Aorta (tissue), 5 donors: ENCODE measurements at places on chromosomes 7 and 10.
A peak's percentile ranks its signal among the peaks of the same experiment; 100 is the strongest.

- no peak for DNase-seq
Observed at GRCh38 chr7:125059861-125060456, 130.3 kb upstream of the POT1 start.

DNA sequence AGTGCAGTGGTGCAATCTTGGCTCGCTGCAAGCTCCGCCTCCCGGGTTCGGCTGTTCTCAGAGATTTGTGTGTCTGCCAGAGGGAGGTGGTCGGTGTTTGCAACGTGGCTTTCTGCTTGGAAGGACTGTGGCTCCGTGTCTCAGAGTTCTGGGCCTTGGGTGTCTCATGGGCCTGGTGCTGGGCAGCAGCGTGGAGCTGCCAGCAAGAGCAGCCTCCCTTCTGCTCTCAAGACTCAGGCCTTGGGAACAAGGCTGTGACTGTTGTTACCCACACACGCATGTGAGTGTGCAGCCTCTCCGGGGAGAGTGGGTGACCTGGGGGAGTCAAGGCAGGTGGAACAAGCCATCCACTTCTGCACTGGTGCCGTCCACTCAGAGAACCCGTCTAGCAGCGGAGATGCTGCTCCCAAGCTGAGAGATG is 52.0 kb downstream of the VIPR2 start:
- peak; percentile 88 for DNase-seq

GRCh38 chr7:78194611-78195010 is 396.0 kb downstream of the PHTF2 start:
- DNase-seq = no peak

- DNase-seq = no peak
Observed at GRCh38 chr10:112666094-112666493, 219.1 kb downstream of the VTI1A start.

DNA sequence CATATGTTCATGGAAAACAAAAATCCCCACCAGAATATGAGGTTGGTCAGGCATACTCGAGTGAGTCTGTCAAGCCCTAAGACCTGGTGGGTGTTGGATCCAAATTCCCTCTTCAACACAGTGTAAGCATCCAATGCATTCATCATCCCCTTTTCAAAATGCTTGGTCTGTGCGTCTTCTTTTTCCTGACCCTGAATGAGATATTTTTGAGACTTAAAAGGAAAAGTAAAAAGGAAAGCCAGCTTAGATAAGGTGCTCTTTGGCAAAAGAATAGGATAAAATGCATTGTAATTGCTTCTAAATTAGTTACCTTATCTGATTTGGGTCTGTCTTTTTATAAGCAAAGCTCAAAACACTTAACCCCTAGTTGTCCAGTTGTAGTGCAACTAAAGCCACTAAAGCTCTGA is 331.5 kb downstream of the PTEN start:
- no peak for DNase-seq

GRCh38 chr7:110804501-110804900 is 286.4 kb upstream of the LRRN3 start:
- no peak for DNase-seq

DNA sequence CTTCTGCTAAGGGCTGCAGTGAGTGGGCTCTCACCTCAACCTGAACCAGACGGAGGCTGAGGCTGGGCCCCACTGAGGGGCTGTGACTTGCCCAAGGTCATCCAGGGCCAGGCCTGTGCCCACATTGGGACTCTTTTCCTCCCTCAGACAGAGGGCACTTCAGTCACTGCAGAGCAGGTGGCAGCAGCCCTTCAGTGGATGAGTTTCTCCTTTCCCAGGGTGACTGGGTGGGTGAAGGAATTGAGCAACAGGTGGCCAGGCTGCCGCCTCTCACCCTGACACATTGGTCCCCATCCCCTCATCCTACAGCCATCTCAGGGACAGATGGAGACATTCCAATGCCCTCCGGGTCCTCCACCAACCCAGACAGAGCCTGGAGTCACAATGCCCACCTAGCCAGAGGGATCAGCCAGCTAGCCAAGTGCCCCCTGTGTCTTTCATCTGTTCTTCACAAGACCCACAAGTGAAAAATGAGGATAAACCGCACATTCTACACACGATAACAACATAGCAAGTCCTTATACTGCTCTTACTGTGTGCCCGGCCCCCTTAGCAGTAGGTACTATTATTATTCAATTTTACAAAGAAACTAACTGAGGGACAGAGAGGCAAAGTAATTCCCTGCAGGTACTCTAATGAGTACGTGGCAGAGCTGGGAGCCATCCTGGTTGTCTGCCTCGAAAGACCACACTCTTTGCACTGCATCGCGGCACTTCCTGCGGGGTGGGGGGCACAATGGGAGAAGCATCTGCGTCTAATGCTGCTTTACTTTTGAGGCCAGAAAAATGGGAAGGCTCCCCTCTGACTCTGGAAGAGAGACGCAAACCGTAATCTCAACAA is 1.7 kb upstream of the SLC18A3 start:
- DNase-seq = peak; percentile 40

DNA sequence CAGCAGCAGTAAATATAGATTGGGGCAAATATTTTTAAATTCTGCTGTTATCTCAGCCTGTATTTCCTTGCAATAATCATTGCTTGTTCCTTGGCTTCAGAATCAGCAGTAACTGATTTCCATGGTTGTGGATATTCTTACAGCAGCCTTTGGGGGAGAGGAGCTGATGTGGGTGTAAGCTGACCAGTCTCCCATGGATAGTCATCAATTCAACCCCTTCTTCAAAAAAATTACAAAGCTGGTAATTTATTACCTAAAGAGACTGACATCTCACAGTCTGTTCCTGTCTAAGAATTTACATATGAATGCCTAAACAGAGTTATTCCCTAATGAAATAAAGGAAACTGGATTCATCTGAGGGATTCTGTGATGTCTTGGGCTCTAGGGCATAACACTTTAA is 103.1 kb upstream of the CABCOCO1 start:
- no peak for DNase-seq

DNA sequence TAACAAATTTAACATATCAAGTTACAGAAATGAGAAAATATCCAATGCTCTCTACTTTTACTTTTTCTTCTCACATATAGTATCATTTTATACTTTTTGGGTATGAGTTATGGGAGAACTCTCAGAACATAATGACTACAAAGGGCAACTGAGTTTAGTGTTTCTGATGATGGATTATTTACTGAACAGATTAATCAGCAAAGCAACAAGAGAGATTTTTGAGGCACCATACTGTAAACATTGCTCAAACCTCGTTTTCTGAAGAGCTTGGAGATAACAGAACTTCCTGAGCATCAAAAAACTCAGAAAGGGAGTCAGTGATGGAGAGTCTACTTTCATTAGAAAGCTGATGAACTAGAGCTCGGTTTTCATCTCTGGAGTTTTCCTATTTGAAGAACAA is 84.8 kb upstream of the GSDME start:
- no peak for DNase-seq

DNA sequence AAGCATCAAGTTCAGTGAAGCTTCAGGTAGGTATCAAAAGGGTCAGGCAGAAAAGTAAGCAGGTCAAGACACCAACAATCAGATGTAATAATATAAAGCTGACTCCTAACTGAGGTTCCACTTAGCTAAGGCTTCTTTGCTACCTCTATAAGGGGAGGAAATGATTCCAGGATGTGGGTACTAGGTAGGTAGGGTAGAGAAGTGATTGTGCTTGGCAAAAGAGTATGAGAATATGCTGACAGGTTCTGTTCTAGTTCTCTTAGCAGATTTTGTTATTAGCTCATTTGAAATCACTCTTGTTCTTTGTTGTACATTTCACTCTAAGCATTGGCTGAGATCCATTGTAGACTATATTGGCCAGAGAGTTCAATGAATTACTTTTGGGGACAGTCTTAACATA is 40.7 kb upstream of the CBLL1 start:
- DNase-seq = no peak

DNA sequence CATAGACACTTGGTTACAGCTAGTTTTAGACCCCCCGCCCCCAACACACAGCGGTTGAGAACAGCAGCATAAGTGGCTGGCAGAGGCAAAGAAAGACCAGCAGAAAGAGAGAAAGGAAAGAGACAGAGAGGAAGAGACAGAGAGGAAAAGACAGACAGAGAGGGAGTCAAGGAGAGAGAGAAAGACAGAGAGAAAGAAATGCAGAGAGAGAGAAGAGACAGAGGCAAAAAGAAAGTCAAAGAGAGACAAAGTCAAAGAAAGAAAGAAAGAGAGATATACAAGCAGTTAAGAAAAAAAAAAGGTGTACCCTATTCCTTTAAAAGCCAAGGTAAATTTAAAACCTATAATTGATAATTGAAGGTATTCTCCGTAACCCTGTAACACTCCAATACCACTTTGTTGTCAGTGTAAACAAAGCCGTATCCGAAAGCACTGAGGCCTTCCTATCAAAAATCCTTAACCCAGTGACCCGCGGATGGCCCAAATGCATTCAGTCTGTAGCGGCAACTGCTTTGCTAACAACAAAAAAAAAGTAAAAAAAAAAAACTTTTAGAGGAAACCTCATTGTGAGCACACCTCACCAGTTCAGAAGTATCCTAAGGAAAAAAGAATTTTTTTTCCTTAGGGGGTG is 11.9 kb upstream of the SLC12A9 start:
- no peak for DNase-seq

GRCh38 chr10:28644647-28645046 is 32.7 kb upstream of the BAMBI start:
- peak; percentile 34 for DNase-seq

DNA sequence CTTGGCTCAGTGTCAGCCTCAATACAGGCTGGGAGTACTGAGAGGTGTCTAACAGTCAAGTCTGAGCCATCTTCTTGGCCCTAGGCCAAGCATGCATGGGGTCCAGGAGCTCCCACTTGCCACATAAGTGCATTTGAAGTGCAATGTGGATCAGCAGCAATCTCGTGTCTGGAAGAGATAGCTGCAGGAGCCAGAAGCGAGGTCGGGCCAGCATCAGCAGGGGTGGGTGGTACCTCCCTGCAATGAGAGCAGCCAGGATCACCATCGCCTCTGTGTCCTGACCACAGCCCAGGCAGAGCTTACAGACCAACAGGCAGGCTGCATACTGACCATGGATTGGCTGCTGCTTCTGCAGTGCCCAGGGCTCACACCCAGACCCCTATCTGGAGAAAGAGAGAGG is 83.0 kb upstream of the CXCL12 start:
- no peak for DNase-seq

GRCh38 chr10:91389636-91390512 is 20.3 kb upstream of the HECTD2 start:
- DNase-seq = no peak

DNA sequence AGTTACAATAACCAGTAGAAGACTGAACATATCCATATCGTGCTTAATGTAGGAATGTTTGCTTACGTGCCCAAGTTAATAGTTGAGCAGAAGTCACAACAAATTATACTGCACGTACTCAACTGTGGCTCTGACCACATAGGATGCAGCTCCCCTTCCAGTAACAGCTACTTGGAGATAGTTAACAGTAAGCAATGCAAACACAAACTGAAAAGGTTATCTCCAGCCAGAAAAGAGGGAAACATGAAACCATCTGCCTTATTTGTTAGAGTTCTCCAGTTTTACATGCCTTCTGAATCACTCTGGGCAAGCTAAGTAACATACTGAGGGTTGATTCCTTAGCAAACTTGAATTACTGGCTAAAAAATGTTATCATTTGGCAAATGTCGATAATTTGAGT is 9.8 kb downstream of the DHX32 start:
- no peak for DNase-seq

GRCh38 chr10:65765006-65765541 is 1160.8 kb upstream of the LRRTM3 start:
- DNase-seq = no peak

GRCh38 chr7:37013771-37014170 is 289.5 kb upstream of the AOAH start:
- DNase-seq = no peak

DNA sequence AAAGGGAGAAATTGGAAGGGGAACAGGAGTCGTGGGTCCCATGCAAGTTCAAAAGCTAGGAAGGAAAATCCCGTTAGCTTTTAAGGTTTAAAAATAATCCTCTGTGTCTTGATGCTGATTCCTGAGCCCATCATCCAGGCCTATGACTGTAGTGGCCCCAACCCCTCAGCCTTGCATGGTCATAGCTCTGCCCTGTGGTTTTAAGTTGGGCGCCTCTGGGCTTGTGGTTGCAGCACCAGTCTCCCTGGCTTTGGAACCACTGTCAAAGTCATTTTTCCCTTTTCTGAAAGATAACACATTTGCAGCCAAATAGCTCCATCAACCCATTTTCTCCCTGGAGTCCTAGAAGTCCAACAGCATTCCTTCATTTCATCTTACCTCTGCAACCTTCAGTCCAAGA is 13.6 kb downstream of the TMEM236 start:
- no peak for DNase-seq

GRCh38 chr10:17075533-17076359 is 53.9 kb downstream of the CUBN start:
- DNase-seq = no peak

GRCh38 chr7:120695848-120696247 is 162.1 kb downstream of the TSPAN12 start:
- no peak for DNase-seq

- no peak for DNase-seq
Observed at GRCh38 chr10:4450981-4451908, 374.8 kb upstream of the AKR1E2 start.

- no peak for DNase-seq
Observed at GRCh38 chr10:79112881-79113431, 44.2 kb downstream of the ZMIZ1 start.

- no peak for DNase-seq
Observed at GRCh38 chr7:3754493-3755341, 453.7 kb downstream of the SDK1 start.

DNA sequence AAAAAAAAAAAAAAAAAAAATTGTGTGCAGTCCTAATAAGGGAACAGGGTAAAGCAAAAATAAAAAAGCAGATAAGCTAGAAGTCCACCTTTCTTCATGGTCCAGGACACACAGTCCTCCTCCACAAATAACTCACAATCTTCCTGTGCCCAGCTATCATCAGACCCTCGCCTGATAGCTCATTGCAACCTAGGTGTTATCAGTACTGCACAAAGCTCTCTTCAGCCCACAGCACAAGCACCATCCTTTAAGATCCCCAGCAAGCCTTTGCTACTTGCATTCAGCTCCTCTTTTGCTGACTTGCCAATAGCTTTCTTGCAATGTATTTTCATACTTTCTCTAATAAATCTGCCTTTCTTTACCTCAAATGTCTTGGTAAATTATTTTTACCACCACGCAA is 5.0 kb downstream of the NDUFA5 start:
- no peak for DNase-seq

DNA sequence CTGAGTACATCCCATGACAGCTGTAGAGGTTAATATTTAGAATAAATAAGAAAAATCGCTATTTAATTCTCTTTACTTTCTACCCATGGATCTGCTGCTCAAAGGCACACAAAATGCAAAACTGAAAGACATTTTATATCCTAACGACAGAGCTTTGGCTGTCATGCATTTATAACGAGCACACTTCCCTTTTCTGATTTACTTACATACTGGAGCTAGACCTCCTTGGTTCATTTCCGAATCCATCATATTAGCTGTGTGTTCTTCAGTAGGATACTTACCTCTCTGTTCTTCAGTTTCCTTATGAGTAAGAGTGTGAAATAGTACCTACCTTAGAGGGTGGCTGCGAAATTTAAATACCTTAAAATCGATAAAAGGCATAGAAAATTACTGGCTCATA is 10.9 kb downstream of the CALCR start:
- DNase-seq = no peak
